Femur (tissue), 1 donor: ENCODE measurements at places on chromosomes 7 and 10.

GRCh38 chr10:42983591-42983990 is 93.3 kb upstream of the RET start:
- no peak for DNase-seq

GRCh38 chr7:149104749-149105148 is 14.2 kb upstream of the ZNF786 start:
- DNase-seq = no peak

DNA sequence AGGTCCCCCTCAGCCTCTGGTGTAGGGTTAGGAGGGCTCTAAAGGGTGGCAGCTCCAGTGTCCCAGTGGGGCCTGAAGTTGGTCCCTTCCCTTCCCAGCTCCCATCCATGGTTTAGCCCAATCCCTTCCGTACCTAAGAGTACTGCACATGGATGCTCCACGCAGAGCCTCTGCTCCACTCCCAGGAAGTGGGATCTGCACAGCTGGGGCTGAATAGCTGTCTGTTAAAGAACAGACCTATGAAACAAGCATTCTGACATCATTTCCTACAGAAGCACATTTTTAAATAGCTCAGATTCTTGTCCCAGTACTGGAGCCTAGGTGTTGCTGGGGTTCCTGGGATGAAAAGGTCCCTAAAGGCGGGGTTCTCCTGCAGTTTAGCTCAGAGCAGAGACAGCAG is 135.9 kb downstream of the ZMYND11 start:
- no peak for DNase-seq

DNA sequence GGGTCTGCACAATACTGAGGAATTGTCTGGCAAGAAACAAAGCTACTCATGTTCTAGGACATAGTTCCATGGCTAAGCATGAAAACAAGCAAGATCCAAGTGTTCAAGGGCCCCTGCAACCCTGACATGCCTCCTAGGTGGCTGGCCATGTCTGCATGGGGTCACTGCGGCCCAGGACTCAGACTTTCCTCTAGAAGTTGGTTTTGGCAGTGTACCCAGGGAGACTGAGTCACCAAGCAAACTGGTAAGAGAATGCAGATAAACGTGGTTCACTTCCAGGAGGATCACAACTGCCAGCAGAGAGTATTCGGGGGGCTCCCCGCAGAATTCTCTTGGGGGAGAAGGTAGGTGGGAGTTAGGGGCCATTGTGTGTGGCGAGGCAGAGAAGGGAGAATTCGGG is 7.4 kb upstream of the PFKFB3 start:
- DNase-seq = no peak

DNA sequence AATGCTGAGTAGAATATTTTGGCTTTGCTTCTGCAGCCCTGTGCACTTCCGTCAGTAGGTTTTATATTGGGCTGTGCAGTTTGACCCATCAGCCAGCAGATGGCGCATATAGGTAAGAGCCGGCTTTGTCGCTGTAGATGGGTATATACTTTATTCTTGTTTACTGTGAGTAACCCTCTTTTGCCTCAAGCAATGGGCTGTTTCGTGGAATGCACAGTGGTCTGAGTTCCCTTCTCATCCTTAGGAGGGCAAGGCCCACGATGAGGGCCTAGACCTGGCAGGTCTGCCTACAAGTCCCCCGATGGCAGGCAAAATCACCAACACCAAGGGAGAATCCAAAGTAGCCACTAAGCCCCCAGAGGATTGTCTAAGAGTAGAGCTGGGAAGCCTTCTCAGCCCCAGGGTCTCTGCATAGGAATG is 1002.9 kb upstream of the KCND2 start:
- peak; percentile 35 for DNase-seq

DNA sequence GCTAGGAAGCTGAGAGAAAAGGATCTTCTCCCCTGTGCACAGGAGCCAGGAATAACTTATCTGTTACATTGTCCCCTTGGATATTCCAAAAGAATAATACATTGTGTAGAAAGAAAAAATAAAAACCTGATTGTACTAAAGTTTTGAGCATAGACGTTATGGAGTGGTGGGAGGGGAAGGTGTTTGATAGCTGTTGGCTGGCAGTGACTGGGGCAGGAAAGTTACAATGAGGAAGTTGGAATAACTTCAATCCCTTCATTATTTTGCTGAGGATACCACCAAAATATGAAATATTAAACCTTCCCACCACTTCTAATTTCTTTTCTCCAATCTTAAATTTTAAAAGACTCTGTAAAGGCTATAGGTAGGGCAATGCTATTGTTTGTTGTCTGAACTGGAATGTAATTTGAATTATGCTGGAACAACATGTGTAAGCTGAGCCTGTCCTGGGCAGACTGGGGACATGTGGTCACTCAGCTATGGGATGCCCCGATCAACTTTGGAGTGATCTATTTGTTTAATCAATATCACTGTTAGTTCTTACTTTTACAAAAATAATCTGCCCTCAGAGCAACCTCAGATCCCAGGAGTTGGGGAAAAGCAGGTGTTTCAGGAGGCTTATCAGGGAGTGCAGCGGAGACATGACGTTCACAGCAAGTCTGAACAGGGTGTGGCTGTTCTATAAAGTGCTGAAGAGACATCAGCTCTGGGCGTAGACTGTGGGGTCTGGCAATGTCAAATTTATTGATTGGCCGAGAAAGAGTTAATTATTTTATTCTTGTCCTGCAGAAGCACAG is 20.8 kb downstream of the CYP3A43 start:
- no peak for DNase-seq

DNA sequence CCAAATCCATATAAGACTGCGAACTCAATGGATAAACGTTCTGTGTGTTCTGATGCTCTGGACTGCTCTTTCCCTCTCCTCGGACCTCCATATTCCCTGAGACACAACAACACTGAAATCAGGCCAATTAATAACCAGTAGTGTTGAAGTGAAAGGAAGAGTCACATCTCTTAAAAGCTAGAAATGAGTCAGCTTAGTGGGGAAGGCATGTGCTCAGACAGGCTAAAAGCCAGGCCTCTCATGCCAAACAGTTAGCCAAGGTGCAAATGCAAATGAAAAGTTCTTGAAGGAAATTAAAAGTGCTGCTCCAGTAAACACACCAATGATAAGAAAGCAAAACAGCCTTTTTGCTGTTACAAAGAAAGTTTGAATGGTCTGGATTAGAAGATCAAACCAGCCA is 29.3 kb downstream of the TNS3 start:
- no peak for DNase-seq

- no peak for DNase-seq
These were observed 460.6 kb downstream of the DNAJB6 start for GRCh38 chr7:157797361-157797760.

GRCh38 chr10:74088722-74089121 is 61.9 kb downstream of the AP3M1 start:
- DNase-seq = no peak

- peak; percentile 19 for DNase-seq
These were observed 119.8 kb downstream of the EBF3 start for GRCh38 chr10:129844216-129844766.
